ENCODE measurements at places on chromosomes 2 and 18. TPM values are rescaled to one million over a fixed set of nuclear protein-coding genes. Genes with fewer than 3 reads are reported as not detected.

The NAT8 gene
- not detected for polyA plus RNA-seq

The NEU2 gene
- polyA plus RNA-seq: not detected

The NDUFV2 gene
- polyA plus RNA-seq: 190 TPM

The MROH2A gene
- not detected for polyA plus RNA-seq

The VIT gene
- polyA plus RNA-seq: not detected

The FOXI3 gene
- polyA plus RNA-seq: not detected

The UGT1A9 gene
- not detected for polyA plus RNA-seq

The REL gene
- 10.9 TPM for polyA plus RNA-seq

The ARHGAP25 gene
- polyA plus RNA-seq: 63.3 TPM

The LYPD6B gene
- not detected for polyA plus RNA-seq

The IL36B gene
- polyA plus RNA-seq: not detected

The MTX2 gene
- polyA plus RNA-seq: 17.8 TPM

The B3GNT7 gene
- polyA plus RNA-seq: not detected

The DNPEP gene
- 61.2 TPM for polyA plus RNA-seq

The DYNC1I2 gene
- 21.1 TPM for polyA plus RNA-seq

The RNPEPL1 gene
- 23.0 TPM for polyA plus RNA-seq

The RIT2 gene
- polyA plus RNA-seq: not detected

The L3MBTL4 gene
- polyA plus RNA-seq: 0.49 TPM

The CFAP53 gene
- polyA plus RNA-seq: 0.09 TPM

The MORN2 gene
- polyA plus RNA-seq: 9.5 TPM

The TRIM43 gene
- not detected for polyA plus RNA-seq

The EPB41L5 gene
- 3.9 TPM for polyA plus RNA-seq

The C1GALT1C1L gene
- polyA plus RNA-seq: not detected

The FAM110C gene
- not detected for polyA plus RNA-seq

The TXNDC2 gene
- polyA plus RNA-seq: not detected

The LIMS4 gene
- polyA plus RNA-seq: 1.1 TPM

The TRMT61B gene
- polyA plus RNA-seq: 18.6 TPM

The ZNF513 gene
- 8.1 TPM for polyA plus RNA-seq

The C2orf78 gene
- not detected for polyA plus RNA-seq

The ABCG5 gene
- polyA plus RNA-seq: not detected

The NT5C1B gene
- polyA plus RNA-seq: 0.39 TPM

The UGT1A1 gene
- polyA plus RNA-seq: not detected

The PLCL1 gene
- polyA plus RNA-seq: 13.1 TPM

The CCDC178 gene
- polyA plus RNA-seq: not detected

The POTEI gene
- not detected for polyA plus RNA-seq
